GM12892 (cell line): ENCODE measurements at places on chromosomes 2 and 18.

DNA sequence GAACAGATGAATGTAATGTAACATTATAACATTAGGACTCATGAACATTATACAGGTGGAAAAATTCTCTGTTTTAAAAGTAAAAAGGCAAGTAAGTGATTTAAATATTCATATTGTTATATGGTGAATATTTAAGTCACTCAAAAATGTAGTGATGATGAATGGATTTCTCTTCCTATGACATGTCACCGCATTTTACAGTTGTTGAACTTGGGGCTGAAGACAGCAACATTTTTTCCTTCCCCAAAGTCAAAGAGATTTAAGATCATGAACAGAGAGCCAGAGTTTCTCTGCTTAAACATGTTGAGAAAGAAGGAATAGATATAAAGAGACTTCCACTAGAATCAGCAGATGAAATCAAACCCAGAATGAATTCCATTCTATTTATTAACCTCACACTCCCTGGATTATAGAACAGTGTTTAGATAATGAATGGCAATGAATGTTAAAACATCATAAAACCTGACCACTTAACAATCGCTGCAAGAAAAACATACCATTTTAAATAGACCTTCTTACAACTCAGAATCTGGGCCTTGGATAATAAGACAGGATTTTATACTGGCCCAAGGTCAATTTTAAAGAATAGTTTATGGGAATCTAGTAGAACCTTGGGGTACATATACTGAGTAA is 163.6 kb upstream of the SIX2 start:
- DNase-seq, result no peak

- no peak for DNase-seq
These were observed 132.1 kb downstream of the RGPD3 start for GRCh38 chr2:106336108-106336507.

DNA sequence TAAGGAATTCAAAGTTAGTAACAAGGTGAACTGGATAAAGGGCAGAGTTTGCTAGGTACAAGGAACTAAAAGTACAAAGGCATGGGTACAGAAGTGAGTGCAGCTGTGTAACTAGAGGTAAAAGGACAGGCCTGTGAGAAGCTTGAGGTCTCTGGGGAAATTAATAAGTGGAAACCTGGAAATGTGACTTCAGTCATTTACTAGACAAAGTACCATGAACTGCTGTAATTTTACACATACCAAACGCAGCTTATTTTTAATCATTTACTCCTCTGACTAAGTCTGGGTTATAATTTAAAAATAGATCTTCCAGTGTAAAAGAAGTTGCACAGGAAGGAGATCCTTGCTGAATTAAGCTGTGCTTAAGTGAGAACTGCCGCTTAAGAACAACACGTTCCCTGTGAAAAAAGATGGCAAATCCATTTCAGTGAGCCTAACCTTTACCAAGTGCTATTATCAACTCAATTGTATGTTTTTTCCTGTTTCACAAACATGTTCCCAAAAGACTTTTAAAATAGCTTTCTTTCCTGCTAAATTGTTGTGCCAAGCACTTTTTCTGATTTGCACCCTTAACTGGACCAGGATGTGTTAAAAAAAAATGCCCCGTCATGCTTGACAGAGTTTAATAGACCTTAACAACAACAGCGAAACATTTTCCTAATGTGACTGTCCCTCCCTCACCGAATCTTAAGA is 44.3 kb downstream of the CALCRL start:
- no peak for DNase-seq

- DNase-seq, result peak; percentile 43
These were observed 100.9 kb downstream of the WDSUB1 start for GRCh38 chr2:159185401-159186130.

- no peak for DNase-seq
These were observed 45.0 kb downstream of the WDR75 start for GRCh38 chr2:189486237-189486770.

GRCh38 chr2:60552851-60553494 is 481 bp downstream of the BCL11A start:
- DNase-seq, result no peak

DNA sequence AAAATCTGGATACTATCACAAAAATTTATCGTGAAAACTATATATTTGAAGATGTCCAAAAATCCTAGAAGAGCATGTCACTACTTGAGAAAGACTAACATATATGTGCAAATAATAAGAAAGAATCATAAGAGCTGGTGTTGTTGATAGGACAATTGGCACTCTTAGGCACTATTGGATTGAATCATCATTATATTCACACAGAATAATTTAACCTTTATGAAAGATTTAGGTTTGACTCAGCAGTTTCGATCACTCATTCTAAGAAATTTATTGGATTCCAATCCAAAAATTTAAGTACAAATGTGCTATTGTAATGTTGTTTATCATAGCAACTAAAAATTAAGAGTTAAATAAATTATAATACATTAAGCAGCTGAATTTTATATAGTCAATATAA is 503.6 kb downstream of the SPAG16 start:
- DNase-seq, result no peak

- DNase-seq, result no peak
These were observed 246.0 kb downstream of the TDRD15 start for GRCh38 chr2:21369787-21370186.

DNA sequence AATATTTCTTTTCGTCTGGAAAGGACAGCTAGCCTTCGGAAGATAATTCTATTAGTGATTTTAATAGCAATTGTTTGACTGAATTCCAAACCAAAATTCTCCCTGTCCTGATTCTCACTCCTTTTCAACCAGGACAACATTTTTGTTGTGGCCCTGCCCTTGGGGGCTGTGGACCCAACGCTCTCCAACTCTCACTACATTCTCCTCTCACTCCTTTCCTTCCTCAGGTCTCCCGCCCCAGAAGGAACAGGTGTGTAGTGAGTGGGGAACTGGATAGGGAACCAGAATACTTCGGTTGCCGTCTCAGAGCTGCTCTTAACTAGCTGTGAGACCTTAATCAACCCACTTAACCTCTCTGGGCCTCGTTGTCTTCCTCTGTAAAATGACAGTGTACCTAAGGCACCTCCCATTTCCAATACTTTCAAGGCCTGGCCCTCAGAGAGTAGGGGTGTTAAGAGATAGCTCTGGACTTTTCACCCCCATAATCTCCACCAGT is 638 bp upstream of the ADD2 start:
- no peak for DNase-seq

DNA sequence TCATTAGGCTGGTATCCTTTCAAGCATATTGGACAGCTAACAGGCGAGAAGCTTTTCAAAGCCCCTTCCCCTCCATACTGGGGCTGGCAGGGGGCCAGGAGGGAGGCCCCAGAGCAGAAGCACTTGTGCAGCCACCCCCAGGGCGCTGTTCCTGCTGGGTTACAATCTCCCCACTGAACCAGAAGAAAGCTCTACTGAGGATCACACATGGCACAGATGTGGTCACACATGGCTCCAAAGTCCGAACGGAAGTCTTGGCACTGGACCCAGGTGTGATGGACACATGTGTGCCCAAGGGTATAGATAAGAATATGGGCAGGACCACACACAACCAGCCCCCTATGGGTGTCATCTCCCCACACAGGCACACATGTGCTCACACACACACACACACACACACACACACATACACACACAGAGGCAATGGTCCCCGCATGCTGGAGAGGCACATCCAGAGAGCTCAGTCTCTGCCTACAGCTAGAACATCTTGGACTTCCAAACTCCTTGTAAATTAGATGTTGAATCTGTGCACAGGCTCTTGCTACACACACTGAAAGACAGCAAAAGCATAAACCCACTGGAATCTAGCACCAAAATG is 56.4 kb downstream of the TTC32 start:
- DNase-seq, result no peak

DNA sequence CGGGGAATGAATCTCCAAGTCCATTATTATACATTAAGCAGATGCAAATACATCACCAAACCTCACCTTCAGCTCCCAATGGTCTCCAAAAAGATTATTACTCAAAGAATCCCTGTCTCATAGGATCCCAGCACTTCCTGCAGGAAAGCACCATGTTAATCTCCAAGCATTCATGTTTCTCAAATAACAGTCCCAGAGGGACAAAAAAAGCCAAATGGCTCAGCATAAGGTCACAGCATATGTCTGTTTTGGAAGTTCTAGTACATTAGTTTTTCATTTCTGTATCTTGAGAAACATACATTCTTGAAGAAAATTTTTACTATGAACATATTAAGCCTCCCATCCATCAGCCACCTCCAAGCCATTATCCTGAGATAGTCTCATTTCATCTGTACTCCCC is 103.3 kb downstream of the METTL4 start:
- DNase-seq, result no peak

GRCh38 chr18:5417342-5417741 is 121.8 kb upstream of the ZBTB14 start:
- no peak for DNase-seq

GRCh38 chr2:235762832-235763598 is 269.2 kb downstream of the AGAP1 start:
- DNase-seq, result no peak

DNA sequence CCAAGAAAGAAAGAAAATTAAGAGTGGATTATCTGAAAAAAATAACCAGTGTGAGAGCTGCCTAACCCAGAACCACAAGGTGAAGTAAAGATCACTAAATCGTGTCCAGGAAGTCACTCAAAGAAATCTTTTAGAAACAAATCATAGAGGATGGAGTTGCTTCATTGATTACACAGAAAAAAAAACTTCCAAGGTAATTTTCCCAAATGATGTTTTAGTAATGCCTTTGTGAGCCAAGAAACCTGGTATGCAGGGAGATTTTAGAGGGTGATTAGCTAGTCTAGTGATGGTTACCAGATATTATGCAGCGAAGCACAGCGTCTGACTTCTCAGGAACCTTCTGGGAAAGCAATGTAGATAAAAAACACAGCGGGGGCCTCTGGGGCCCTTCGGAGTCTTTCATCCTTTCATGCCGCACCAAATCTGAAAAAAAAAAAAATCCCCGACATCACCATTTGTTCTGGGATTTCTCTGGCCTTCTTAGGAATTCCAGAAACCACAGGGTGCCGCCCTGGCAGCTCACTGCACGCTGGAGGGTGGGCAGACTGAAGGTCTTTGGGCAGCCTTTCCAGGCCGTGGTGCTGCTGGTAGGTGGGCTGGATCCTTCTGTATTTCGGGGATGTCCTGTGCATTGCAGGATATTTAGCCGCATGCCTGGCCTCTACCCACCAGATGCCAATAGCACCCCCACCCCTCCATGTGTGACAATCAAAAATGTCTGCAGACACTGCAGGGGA is 17.3 kb downstream of the ALPK2 start:
- no peak for DNase-seq

DNA sequence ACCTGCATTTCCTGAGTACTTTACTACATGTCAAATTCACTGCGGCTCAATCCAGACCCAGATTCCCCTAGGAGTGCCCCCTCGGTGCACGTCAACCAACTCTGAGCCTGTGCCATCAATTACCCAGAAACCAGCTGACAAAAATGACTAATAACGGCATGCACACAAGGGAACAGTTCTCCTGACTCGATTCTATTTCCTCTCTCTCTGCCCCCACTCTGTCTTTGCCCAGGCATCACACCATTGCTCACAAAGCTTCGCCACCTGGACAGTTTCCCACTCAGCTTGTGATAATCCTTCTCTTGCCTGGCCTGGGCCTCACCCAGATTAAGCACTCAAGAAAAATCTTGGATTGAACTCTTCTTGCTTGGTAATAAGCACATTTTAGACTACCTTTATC is 115.3 kb upstream of the NDUFV2 start:
- no peak for DNase-seq

- DNase-seq, result no peak
These were observed 160.6 kb downstream of the PRKCE start for GRCh38 chr2:45812011-45812500.

GRCh38 chr2:196594158-196594557 is 45.4 kb upstream of the CCDC150 start:
- DNase-seq, result no peak

DNA sequence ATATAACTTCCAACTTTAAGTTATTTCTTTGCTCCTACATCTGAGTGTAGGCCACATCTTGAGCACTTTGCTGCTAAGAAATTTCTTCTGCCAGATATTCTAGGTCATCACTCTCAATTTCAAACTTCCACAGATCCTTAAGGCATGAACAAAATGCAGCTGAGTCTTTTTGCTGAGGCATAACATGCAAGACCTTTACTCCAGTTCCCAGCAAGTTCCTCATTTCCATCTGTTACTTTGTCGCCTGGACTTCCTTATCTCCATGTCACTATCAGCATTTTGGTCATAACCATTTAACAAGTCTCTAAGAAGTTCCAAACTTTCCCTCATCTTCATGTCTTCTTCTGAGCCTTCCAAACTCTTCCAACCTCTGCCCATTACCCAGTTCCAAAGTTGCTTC is 1077.3 kb upstream of the TMEFF2 start:
- DNase-seq, result no peak

DNA sequence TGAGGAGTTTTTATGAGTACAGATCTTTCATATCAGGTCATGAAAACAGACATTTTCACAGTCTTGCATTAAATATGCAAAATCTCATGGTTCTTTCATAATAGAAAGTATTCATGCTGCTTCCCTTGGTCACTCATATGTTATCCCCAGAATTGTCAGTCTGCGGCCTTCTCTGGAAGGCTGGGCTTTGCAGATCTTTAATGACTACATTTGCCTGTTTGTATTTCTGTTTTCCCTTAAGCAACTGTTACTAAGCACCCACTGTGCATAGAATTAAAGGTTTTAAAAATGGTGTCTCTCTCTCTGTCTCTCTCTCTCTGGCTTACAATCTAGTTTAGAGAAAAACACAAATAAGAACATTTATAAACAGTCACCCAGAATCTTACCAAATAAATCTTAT is 456.3 kb downstream of the RIT2 start:
- no peak for DNase-seq

DNA sequence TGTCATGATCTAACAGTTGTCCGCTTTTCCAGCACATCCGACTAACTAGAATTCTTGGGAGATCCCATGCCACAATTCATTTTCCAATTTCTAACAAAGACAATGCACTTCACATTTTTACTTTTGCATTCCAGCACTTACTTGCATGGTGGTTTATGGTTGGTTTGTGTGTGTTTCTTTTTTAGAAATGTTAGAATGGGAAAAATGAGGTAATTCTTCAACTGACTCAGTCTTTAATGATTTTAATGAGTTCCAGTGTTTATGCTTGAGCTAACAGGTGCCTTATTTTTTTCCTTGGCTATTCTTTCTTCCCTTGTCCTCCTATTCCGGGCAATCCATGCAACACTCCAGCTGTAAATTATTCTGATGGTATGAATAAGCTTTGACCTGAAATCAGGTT is 46.4 kb downstream of the SLC8A1 start:
- DNase-seq, result no peak
